ENCODE measurements at places on chromosomes 13 and 19. TPM values are rescaled to one million over a fixed set of nuclear protein-coding genes. Genes with fewer than 3 reads are reported as not detected.

DNA sequence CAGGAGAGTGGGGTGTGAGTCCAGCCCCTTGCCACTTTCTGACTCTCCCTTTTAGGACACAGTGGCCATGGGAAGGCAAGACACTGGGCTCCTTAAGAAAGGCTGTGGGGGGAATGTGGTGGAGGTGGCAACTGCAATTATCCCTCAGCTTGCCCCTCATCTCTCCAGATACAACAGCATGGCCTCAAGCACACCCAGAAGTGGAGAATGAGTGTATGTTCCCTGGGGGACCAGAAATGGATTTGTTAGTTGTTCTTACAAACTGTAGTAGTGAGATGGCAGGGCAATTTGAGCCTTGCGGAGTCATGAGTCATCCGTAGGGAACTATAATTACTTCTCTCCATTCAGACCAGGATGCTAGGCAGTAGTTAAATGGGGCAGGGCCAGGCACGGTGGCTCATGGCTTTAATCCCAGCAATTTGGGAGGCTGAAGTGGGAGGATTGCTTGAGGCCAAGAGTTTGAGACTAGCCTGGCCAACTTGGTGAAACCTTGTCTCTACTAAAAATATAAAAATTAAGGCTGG lies 25.6 kb upstream of the CXCL17 start:
- DNase-seq, result peak; percentile 46

DNA sequence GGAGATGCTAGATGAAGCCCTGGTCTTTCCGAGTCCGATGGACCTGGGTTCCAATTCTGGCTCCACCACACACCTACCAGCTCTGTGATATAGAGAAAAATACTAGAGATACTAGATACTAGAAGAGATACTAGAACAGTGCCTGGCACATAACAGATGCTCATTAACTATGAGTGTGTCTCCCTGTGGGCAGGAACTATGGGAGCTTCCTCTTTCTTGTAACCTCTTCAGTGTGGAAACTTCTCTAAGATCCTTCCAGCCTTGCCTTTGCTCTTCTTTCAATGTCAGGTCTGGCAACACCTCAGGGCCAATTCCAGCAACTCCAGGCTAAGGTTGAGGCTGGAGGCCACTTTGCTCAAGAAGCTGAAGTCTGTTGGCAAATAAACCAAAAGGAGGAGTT lies 143.9 kb downstream of the KATNAL1 start:
- no peak for DNase-seq

DNA sequence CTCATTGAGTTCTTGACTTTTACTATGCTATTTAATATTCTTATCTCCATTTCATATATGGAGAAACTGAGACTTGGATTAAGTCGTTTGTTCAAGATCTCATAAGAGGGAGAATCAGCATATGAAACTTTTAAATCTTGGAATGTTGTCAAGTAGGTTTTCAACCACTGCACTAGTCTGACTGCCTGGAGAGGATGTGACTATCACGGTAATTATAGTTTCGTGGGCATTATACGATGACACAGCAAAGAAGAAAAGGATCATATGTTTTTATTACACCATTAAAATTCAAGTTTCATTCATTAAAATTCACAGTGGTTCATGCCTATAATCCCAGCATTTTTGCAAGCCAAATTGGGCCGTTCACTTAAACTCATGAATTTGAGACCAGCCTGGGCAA lies 555.2 kb downstream of the SLITRK1 start:
- DNase-seq, result no peak

GRCh38 chr19:6448045-6448444 lies 11.5 kb downstream of the SLC25A23 start:
- DNase-seq, result no peak

DNA sequence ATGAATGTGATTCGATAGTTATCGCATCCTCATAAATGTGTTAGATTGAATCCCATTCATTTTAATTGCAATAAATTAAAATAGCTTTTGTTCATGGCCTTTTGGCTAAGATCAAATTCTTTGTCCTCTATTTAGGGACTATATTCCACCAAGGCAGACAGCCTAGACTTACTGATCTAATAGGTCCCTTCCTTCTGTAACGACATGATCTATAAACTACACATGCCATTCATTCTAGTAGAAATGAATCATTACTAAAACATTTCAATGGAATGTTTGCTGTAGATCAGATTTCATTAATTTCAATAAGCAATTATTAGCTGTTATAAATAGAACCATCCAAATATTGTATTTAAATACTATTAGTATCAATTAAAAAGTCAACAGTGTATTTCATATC lies 526.6 kb upstream of the KLHL1 start:
- DNase-seq, result no peak

STOML3 gene
- not detected for polyA plus RNA-seq

DNA sequence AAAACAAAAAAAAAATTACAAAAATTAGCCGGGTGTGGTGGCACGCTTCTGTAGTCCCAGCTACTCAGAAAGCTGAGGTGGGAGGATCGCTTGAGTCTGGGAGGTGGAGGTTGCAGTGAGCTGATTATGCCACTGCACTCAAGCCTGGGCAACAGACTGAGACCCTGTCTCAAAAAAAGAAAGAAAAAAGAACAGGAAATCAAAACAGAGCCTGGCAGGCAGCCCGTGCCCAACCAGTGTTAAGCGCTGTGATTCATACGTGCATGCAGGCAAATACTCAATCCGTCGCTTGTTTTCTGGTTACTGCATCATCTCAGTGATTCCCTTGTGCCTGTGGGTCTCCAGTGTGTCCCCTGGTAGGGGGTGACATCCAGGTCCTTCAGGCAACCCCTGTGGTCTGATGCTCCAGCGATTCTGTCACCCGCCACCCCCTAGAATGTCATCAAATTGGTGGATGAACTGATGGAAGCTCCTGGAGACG lies 18.1 kb downstream of the DDX39A start:
- DNase-seq, result no peak

- DNase-seq, result no peak
These were observed 57.7 kb downstream of the PTPRS start for GRCh38 chr19:5282901-5283300.

DNA sequence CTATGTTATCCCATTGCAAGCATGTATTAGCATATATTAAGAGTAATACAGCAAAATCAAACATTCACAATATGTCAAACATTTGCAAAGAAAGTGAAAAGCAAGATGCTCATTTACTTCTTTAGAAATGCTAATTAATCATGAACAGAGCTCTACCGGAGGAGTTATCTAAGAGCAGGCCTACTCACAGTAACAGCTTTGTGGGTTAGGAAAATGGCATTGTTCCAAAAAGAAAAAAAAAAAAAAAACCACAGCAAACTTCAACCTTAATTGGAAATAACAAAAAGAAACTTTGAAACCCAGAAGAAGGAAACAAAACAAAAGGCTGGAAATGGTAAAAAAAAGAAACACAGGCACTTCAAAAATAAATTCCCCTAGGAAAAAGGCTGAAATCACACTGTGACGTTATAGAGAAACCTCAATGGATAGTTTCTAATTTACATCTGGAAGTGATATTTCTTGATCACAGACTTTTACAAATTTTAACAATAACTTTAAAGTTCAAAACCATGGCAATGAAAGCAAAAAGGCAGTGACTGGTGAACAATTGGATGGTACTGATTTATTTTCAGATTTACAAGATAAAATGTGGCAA lies 1236.8 kb upstream of the SPRY2 start:
- no peak for DNase-seq

DNA sequence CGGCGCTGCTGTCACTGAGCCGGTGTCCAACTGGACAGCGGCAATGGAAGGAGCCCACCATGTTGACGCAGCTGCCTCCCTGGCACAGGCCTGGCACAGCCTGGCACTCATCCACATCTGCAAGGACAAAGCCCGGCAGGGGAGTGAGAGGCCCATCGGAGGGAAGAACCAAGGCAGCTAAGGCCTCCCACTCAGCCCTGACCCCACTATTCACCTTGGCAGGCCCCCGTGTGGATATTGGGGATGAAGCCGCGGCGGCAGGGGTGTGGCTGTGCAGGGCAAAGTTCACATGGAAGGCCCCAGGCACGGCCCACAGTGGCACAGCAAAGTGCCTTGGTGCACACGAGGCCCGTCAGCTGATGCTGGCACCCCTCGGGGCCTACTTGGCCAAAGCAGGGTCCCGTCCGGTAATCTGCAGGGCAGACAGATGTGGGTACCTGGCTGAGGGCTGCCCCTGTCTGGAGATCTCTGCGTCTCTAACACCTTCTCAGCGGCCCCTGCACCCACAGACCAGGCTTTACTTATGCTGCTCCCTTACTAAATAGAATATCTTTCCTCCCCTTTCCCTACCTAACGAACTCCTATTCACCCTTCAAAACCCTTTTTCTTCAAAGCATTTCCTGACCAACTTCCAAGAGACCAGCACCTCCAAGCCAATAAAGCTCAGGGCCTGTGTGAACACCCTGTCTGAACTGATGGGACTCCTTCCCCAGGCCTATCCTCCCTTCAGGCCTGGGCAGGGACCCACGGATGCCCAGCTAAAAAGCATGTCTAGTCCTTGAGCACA lies 7.5 kb downstream of the FBN3 start:
- no peak for DNase-seq

All from BJ (cell line).